ENCODE measurements at places on chromosomes 7 and 10. TPM values are rescaled to one million over a fixed set of nuclear protein-coding genes. Genes with fewer than 3 reads are reported as not detected.

- DNase-seq, result no peak
- no peak overlapping the region for H3K4me3 ChIP-seq
- no peaks in the 10 kb centered on the region for H3K36me3 ChIP-seq
These were observed 186.4 kb downstream of the PDE1C start for GRCh38 chr7:31883761-31884164.

- H3K27me3 ChIP-seq, result peaks cover 11% of the 10 kb centered on the region
- no peaks in the 10 kb centered on the region for H3K36me3 ChIP-seq
- H3K4me3 ChIP-seq, result peak overlapping the region; percentile 0
- no peaks in the 10 kb centered on the region for H3K4me1 ChIP-seq
- no peak for DNase-seq
These were observed 48.7 kb upstream of the AGMO start for GRCh38 chr7:15610503-15610902.

DNA sequence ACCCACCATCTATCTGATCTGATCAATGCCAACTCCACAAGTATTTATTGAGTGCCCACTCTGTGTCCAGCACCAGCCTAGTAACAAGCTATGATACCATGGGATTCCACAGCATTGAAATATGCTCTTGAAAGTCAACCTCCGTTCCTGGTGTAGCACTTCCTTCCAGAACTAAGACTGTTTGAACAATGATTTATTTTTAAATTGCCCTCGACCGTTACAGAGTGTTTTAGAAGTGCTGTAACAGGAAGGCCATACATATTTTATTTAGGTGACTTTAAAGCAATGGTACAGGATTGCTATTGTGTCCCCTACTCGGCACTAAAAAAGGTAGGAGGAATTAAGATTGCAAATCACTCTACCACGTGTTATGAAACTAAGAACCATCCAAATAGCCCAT lies 225.6 kb downstream of the TEX36 start:
- no peaks in the 10 kb centered on the region for H3K4me1 ChIP-seq
- no peak overlapping the region for H3K27ac ChIP-seq
- H3K27me3 ChIP-seq, result no peaks in the 10 kb centered on the region
- no peaks in the 10 kb centered on the region for H3K36me3 ChIP-seq

DNA sequence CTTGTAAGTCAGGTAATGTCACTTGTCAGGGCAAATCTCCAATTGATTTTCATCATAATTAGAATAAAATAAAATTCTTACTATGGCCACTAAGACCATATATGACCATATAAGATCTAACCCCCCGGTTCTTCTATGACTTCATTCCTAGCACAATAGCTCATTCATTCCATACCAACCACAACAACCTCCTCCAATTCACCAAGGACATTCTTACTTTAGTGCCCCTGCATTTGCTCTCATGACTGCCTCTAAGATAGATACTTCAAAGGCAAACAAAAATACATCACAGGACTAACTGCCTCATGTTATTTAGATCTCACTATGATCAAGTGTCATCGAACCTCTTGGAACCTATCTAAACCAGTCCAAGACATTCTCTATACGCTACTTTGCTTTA lies 90.8 kb downstream of the SNX13 start:
- no peaks in the 10 kb centered on the region for H3K27me3 ChIP-seq
- H3K36me3 ChIP-seq, result peaks cover 23% of the 10 kb centered on the region
- H3K4me1 ChIP-seq, result peaks cover 9% of the 10 kb centered on the region
- H3K4me3 ChIP-seq, result no peak overlapping the region

DNA sequence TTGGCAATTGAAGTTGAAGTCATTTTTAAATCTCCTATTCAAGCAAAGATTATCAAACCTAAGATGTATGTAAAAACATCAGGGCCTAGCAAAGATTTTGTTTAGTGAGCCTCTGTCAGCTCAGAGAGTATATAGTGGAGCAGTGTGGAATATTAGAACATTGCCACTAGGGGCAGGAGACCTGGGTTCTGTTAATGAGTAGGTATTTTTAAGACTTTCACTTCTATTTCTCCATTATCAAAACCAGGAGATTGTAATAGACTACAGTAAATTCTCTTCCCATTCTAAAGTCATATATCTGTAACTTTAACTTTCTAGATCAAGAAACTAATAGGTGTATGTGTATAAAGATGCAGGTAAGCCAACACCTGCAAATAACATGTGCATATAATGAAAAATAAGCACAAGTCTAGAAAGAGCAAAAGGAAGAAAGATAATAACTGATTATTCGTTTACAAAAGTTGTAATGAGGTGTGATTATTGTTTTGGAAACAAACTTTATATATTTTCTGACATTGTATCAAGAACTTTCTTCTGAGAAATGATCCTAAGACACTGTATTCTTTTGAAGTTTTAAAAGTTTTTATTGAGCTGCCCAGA lies 64.4 kb downstream of the KCND2 start:
- no peaks in the 10 kb centered on the region for H3K36me3 ChIP-seq
- peak; percentile 25 for DNase-seq
- no peak overlapping the region for H3K27ac ChIP-seq
- no peaks in the 10 kb centered on the region for H3K27me3 ChIP-seq

GRCh38 chr10:94626476-94626875 lies 57.1 kb upstream of the CYP2C18 start:
- no peak overlapping the region for H3K4me3 ChIP-seq
- no peaks in the 10 kb centered on the region for H3K36me3 ChIP-seq
- no peak for DNase-seq
- no peaks in the 10 kb centered on the region for H3K4me1 ChIP-seq
- H3K27ac ChIP-seq, result no peak overlapping the region

DNA sequence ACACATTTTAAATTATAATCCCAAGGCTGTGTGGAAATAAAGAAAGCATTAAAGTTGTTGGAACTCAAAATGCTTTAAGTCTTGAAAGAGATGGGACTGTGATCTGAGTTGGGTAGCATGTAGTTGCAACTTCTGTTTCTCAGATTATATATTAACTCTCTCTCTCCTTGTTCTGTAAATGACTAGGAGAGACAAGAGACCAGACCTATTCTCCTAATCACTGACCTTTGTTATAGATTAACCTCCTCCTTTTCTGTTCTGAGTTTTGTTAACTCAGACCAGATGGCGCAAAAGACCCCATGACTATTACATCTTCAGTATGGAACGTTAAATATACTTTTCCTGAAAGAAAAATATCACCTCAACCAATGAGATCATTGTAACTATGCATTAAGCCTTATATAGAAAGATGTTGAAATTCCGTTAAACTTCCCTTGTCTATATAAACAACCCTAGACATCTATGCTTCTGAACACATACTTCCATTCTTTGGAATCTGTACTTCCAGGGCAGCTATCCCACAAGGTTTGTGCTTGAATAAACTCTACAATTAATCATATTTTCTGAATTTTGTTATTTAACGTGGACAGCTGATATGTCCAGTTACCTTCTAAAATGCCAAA lies 143.5 kb upstream of the TRIM24 start:
- H3K27me3 ChIP-seq, result no peaks in the 10 kb centered on the region
- no peak overlapping the region for H3K27ac ChIP-seq
- no peak for DNase-seq
- H3K4me1 ChIP-seq, result no peaks in the 10 kb centered on the region
- no peak overlapping the region for H3K4me3 ChIP-seq

The INA gene
- 5.4 TPM for polyA plus RNA-seq

The FAM180A gene
- 0.08 TPM for polyA plus RNA-seq

The SH2D4B gene
- not detected for polyA plus RNA-seq

The LLCFC1 gene
- not detected for polyA plus RNA-seq

The UCN3 gene
- not detected for polyA plus RNA-seq

All from SK-N-SH (cell line).